ENCODE measurements at places on chromosomes 1 and 21. TPM values are rescaled to one million over a fixed set of nuclear protein-coding genes. Genes with fewer than 3 reads are reported as not detected.

IL19 gene
- not detected for total RNA-seq

CYP4A22 gene
- not detected for total RNA-seq

DNA sequence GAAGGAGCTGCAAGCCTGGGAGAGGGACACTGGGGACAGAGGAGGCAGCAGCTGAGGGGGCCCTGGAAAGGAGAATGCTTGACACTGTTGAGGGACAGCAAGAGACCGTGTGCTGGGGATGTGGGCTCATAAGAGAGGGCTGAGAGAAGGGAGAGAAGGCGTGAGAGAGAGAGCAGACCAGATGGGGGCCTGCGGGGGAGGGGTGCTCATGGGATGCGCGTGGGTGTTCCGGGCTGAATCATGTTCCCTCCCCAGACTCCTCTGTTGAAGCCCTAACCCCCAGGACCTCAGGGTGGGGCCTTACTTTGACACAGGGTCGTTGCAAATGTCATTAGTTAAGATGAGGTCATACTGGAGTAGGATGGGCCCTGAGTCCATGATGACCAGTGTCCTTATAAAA is 40.8 kb downstream of the NTPCR start:
- no peak overlapping the region for H3K27ac ChIP-seq
- H3K4me3 ChIP-seq, result no peak overlapping the region
- DNase-seq, result no peak
- H3K4me1 ChIP-seq, result no peaks in the 10 kb centered on the region

GRCh38 chr1:231481289-231481688 is 47.2 kb upstream of the TSNAX start:
- H3K36me3 ChIP-seq, result no peaks in the 10 kb centered on the region
- no peak overlapping the region for H3K4me3 ChIP-seq
- no peaks in the 10 kb centered on the region for H3K4me1 ChIP-seq
- no peak for DNase-seq
- no peaks in the 10 kb centered on the region for H3K27me3 ChIP-seq
- no peak overlapping the region for H3K27ac ChIP-seq

DNA sequence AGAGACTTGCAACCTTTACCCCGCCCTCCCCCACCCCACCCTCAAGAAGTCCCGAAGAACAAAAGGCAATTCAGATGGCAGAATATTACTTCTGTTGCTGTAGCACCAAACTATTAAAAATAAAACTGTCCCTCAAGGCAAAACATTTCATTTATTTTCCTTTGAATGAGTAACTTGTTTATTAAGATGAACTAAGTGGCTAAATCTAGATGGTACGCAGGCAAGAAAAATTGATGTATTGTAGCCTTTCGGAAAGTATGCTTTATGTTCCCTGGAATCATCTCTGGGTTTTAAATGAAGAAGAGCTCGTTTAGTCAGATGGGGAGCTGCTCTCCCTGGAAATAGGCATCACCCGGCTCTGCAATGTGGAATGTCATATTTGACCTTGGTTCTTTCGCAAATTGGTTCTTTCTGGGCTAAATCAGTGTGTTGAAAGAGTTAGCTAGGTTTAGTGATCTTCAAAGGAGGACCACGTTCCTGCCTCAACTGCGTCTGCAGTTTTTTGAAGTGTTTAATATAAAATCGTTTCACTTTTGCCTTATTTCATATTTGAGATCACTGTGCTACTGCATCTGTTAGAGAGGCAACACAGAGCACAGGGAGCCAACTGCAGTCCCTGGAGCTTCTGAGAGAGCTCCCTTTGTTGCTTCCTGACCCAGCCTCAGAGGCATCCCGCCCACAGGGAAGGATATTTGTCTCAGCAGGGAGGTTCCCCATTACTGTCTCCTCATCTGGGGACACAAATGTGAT is 61.8 kb downstream of the KIF26B start:
- no peak for DNase-seq
- no peaks in the 10 kb centered on the region for H3K36me3 ChIP-seq
- no peaks in the 10 kb centered on the region for H3K27me3 ChIP-seq

DNA sequence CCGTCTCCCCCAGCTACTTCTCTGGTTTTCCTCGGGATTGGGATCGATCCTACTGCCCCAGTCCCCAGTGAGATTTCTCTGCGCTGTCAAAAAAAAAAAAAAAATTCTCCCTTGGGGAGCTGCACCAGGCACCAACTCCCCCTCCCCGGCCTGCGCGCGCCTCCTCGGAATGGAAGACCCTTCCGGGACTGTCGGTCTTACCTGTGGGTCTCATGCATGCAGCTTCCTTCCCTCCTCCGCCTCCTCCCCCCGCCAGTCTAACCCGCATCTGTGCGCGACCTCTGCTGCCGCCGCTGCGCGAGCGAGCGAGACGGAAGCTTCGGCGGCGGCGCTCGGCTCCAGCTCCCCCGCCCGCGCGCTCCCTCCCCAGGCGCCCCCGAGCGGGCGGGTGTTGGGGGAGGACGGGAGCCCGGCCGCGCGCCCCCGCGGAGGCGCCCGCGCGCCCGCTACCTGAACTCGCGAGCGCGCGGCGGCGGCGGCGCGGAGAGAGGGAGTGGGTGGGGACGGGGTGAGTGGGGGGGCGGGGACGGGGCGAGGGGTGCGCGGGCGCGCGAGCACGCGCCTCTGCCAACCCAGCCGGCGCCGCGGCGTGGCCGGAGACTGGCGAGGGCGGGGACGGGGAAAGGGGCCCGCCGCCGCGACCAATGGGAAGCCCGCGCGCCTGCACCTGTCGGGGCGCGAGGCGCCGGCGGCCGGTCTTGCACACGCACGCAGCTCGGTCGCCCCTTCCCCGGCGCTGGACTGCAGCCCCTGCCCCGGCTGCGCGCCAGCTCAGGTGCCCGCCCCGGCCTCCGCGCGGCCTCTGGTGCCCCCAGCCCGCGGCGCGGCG is at the start of gene SUSD4:
Gene SUSD4 (minus strand): TSS at position 321 of the 829 bp plus-strand sequence. CDS start 751 bp downstream, outside the sequence.
- H3K4me1 ChIP-seq, result peaks cover 14% of the 10 kb centered on the region
- H3K27ac ChIP-seq, result no peak within 1 kb of the TSS
- H3K4me3 ChIP-seq, result peak within 1 kb of the TSS; percentile 74

GRCh38 chr1:119659628-119660027 is 11.6 kb upstream of the ZNF697 start:
- peak overlapping the region; percentile 59 for H3K27ac ChIP-seq
- H3K4me1 ChIP-seq, result peaks cover 34% of the 10 kb centered on the region
- no peak for DNase-seq
- H3K4me3 ChIP-seq, result no peak overlapping the region
- no peaks in the 10 kb centered on the region for H3K27me3 ChIP-seq

GRCh38 chr1:86703696-86704457 is 499 bp upstream of the SH3GLB1 start:
- H3K27ac ChIP-seq, result peak overlapping the region; percentile 81
- DNase-seq, result no peak
- peaks cover 35% of the 10 kb centered on the region for H3K36me3 ChIP-seq
- no peaks in the 10 kb centered on the region for H3K27me3 ChIP-seq

- peak overlapping the region; percentile 92 for H3K27ac ChIP-seq
- H3K4me1 ChIP-seq, result peaks cover 29% of the 10 kb centered on the region
- H3K36me3 ChIP-seq, result peaks cover 19% of the 10 kb centered on the region
- H3K4me3 ChIP-seq, result peak overlapping the region; percentile 8
Observed at GRCh38 chr21:25997788-25998611, 172.6 kb downstream of the APP start.

- H3K4me3 ChIP-seq, result no peak overlapping the region
- H3K27ac ChIP-seq, result no peak overlapping the region
- H3K27me3 ChIP-seq, result peaks cover 44% of the 10 kb centered on the region
- no peaks in the 10 kb centered on the region for H3K36me3 ChIP-seq
- no peaks in the 10 kb centered on the region for H3K4me1 ChIP-seq
Observed at GRCh38 chr1:2824999-2825398, 23.5 kb upstream of the TTC34 start.

DNA sequence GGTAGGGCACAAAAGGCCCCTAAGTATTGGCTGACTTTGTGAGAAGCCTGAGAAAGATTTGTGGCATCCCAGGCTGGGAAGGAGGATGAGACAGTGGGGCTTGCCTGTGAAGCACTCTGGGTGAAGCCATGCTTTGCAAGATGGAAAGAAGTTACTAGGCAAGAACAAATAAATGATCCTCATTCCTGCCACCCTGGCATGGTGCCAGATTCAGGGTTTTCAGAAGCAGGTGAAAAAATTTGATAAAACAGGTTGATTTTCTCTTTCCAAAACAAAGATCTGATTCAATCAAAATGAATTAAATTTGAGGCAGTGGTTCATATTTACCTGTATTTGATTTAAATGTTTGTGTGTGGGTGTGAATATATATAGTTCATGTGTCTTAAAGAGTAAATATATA is 386.9 kb upstream of the PROX1 start:
- H3K36me3 ChIP-seq, result no peaks in the 10 kb centered on the region
- H3K4me3 ChIP-seq, result no peak overlapping the region
- no peaks in the 10 kb centered on the region for H3K4me1 ChIP-seq
- no peak for DNase-seq
- H3K27ac ChIP-seq, result no peak overlapping the region

GRCh38 chr1:12475530-12475934 is 142.5 kb downstream of the DHRS3 start:
- no peaks in the 10 kb centered on the region for H3K27me3 ChIP-seq
- no peak overlapping the region for H3K4me3 ChIP-seq
- H3K27ac ChIP-seq, result peak overlapping the region; percentile 99
- DNase-seq, result peak; percentile 36
- H3K36me3 ChIP-seq, result peaks cover 19% of the 10 kb centered on the region
- H3K4me1 ChIP-seq, result peaks cover 32% of the 10 kb centered on the region

DNA sequence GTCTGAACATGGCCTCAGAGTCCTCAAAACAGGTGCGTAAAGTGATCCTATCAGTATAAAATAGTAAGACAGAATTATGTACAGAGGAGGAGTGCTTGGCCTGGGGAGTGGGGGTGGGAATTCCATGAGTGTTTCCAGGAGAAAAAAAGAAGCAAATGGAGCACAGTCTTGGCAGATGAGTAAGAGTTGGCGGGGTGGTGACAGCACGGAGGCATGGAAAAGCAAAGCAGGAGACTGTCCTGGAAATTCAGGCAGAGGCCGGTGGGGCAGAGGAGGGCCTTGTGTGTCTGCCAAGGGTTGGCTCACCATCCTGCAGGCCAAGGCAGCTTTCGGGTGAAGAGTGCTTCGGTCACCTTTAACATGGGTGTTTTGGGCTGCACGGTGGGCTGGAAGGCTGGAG is 63.4 kb downstream of the OPTC start:
- no peak for DNase-seq
- no peak overlapping the region for H3K27ac ChIP-seq
- H3K36me3 ChIP-seq, result no peaks in the 10 kb centered on the region
- no peak overlapping the region for H3K4me3 ChIP-seq

DNA sequence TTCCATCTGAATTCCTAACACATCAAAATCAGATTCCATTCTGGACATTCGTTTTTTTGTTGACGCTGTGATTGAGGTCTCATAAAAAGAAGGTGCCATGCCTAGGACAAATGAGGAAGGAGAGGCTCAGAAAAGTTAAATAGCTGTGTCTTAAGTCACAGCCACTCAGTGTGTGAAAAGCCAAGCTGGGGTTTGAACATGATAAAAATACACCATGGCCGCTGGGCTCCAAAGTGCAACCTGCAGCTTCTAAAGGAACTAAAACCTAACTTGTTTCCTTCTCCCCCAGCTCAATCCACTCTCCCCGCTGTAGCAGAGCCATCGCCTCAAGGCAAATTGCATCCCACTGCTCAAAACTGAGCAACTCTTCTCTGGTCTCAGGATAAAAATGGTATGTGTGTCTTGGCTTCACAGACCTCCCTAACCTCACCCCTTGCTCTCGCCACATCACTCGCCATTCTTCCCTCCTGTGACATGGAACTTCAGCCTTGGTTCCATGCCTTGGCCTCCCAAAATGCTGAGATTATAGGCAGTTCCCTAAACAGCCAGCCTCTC is 22.1 kb upstream of the FAM20B start:
- H3K36me3 ChIP-seq, result peaks cover 3% of the 10 kb centered on the region
- H3K4me3 ChIP-seq, result no peak overlapping the region
- DNase-seq, result no peak
- peaks cover 10% of the 10 kb centered on the region for H3K4me1 ChIP-seq
- no peaks in the 10 kb centered on the region for H3K27me3 ChIP-seq
- no peak overlapping the region for H3K27ac ChIP-seq

DNA sequence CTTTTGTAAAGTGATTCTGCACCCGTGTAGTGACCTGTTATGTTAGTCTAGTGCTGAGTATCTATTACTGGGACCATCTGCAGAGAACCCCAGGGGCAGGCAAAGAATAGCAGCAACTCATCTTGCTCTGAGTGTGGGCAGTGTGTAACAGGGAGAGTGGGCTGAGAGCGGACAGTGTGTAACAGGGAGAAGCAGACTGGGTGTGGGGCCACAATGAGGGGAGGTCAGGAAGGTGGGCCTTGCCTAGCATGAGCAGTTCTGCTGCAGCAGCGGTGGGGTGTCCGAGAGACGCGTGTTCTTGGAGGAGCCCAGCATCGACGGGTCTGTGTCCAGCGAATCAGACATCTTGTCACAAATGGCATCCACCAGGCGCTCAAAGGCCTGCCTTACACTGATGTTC is 41.2 kb upstream of the NRDC start:
- H3K36me3 ChIP-seq, result no peaks in the 10 kb centered on the region
- no peak for DNase-seq
- no peak overlapping the region for H3K27ac ChIP-seq
- H3K4me1 ChIP-seq, result no peaks in the 10 kb centered on the region

DNA sequence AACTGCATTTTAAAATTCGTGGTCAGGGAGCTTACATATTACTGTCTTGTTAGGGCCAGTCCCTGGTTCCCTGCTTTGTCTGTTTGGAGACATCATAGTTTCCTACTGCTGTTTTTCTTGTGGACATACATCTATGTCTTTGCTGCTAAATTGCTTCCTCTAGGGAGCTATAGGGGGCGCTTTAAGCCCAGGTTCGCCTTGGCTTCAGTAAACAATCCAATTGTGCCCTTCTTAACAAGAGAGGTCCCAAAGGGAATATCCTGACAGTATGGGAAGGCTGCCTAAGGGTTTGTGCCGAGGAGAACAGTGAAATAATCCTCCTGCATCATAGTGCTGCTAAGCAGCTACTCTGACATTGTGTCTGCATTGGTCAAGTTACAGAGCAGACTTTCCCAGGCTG is 112.5 kb downstream of the USH2A start:
- DNase-seq, result peak; percentile 24
- no peaks in the 10 kb centered on the region for H3K27me3 ChIP-seq
- no peak overlapping the region for H3K4me3 ChIP-seq
- H3K36me3 ChIP-seq, result no peaks in the 10 kb centered on the region
- peaks cover 13% of the 10 kb centered on the region for H3K4me1 ChIP-seq

- no peaks in the 10 kb centered on the region for H3K4me1 ChIP-seq
- no peak overlapping the region for H3K4me3 ChIP-seq
- H3K27ac ChIP-seq, result no peak overlapping the region
- H3K27me3 ChIP-seq, result no peaks in the 10 kb centered on the region
- H3K36me3 ChIP-seq, result peaks cover 6% of the 10 kb centered on the region
Observed at GRCh38 chr1:2121101-2121691, 71.0 kb downstream of the PRKCZ start.

Measured in Calu3 (cell line).